ENCODE measurements at places on chromosomes 3 and 15.
A peak's percentile ranks its signal among the peaks of the same experiment; 100 is the strongest.

GRCh38 chr3:159824333-159824732 is 164.3 kb upstream of the IL12A start:
- DNase-seq, result peak; percentile 83

DNA sequence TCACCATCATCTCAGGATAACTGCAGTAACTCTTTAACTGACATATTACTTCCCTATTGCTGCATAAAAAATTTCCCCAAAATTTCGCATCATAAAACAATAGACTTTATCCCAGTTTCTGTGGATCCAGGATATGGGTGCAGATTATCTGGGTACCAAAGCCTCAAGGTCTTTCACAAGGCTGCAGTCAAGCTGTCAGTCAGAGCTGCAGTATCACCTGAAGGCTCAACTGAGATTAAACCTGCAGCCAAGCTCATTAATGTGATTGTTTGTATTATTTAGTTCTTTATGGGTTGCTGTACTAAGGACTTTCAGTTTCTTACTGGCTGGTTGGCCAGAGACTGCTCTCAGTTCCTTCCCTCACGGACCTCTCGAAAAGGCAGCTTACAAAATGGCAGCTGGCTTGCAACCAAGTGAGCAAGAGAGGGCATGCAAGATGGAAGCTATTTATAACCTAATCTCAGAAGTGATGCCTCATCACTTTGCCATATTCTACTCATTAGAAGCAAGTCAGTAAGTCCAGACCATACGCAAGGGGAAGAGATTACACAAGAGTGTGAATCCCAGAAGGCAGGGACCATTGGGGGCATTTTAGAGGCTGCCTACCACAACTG is 54.9 kb downstream of the DCUN1D1 start:
- DNase-seq, result no peak

DNA sequence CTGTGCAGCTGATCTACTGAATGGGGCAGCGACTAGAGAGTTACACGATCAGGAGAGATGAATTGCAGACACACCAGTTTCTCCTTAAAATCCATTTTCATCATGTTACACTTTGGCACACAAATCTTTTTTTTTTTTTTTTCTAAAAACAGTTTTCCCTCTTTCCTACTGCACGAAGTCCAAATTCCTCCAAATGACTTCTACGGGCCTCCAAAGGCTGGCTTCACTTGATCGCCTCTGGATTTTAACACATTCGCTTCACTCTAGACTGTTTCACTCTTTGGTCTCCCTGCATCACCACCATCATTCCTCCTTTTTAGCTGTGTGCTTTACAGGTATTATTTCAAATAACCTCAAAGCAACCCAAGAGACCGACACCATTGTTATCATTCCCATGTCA is 268.6 kb downstream of the RORA start:
- DNase-seq, result no peak

- DNase-seq, result no peak
Observed at GRCh38 chr3:188697127-188697526, 474.6 kb upstream of the TPRG1 start.

- peak; percentile 93 for DNase-seq
Observed at GRCh38 chr3:138440121-138440521, 5.7 kb downstream of the ESYT3 start.

DNA sequence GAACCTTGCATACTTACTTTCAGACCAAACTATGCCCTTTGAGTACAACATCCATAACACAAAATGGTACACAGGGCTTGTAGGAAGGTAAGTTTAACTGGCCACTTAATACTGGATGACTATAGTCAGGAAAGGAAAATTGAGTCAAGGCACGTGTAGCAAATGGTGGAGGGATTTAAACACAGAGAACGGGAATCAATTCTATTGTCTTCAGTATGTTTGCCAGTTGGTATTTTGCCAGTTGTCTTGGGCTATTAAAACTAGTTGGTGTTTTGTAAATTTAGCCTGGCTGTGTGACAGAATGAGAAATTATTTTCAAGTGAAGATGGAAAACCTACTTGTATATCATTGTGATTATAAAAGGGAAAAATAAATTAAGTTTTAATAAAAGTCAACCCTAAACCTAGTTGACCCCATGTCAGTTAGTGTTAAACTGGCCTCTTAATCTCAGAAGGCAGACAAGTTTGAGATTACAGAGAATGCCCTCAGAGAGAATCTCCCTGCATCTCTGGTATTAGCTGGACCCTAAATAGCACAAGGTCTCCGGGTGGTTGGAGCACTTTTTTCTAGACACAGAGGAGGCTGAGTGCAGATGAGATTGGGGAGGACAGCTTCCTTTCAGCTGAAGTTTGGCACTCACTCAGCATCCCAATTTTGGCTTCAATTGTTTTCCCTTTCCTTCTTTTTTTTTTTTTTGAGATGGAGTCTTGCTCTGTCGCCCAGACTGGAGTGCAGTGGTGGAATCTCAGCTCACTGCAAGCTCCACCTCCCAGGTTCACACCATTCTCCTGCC is 91.2 kb downstream of the MB21D2 start:
- DNase-seq, result no peak

DNA sequence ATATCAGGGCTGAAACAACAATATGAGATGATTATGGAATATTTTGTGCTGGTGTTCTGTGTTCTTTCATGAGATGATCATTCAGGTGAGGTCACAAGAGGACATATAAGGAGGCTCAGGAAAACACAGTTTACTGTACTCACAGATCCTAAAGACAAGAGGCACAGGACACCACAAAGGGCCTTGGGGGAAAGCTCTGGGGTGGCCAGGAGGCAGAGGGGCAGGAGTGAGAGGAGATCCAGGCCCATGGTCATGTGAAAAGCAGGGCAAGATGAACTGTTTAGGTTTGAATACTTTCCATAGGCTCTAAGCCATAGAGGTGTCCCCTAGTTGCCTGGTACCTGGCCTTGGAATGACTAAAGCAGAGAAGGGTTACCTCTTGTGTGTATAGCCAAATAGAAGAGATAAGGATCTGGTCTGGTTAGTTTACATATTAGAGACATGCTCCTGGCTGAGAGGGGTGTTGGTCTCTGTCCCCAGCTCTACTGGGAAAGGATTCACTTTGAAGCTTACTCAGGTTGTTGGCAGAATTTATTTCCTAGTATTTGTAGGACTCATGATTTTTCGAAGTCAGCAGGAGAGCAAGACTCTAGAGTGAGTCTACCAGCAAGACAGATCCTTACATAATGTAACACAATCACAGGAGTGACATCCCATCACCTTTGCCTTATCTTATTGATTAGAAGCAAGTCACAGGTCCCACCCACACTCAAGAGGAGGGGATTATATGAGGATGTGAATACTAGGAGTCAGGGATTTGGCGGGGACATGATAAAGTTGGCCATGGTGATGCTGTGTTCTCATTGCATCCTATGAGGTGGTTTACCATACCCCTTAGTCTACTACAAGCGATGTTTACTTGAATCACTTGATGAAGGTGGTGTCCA is 11.3 kb upstream of the TM4SF1 start:
- no peak for DNase-seq

- DNase-seq, result no peak
Observed at GRCh38 chr15:101388046-101388445, 93.0 kb upstream of the SNRPA1 start.

- DNase-seq, result peak; percentile 89
Observed at GRCh38 chr3:186806089-186807055, at the start of gene RFC4. RFC4 (minus strand) TSS chr3:186806482; CDS start chr3:186804713, 1,769 bp downstream.

DNA sequence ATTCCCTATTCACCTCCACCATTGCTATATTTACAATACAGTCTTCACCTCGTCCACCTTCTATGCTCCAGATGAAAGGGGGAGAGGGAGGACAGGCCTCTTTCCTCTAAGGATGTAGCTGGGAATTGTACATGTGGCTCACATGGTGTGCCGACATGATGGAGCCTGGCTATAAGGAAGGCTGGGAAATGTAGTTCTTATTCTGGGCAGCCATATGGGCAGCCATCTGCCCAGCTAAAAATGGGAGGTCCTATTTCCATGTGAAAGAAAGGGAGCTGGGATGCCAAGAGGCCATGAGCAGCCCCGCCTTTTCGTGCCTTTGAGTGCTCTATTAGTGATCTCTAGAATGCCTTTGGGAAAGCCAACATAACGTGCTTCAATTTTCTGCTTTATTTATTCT is 27.1 kb upstream of the MGLL start:
- no peak for DNase-seq

GRCh38 chr3:196412704-196413103 is 19.5 kb downstream of the UBXN7 start:
- no peak for DNase-seq

DNA sequence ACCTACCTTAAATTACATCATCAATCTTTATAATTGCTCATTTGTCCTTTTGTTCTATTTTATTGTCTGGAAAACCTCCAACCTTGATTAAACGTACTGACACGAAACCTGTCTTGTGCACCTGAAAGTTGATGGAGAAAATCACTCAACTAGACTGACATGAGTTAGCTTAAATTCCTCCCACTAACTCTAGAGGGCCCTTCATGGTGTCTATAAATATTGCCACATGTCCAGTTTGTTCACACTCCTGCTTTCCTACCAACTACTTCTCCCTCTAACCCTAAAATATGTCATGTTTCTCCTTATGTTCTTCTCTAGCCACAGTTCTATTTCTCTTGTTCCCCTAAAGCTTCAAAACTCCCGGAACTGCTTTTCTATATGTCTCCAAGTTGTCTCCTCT is 59.8 kb upstream of the SGO1 start:
- DNase-seq, result no peak

- DNase-seq, result no peak
Observed at GRCh38 chr3:141235661-141236171, 4.1 kb downstream of the PXYLP1 start.
